ENCODE measurements at places on chromosomes 3 and 15.

GRCh38 chr3:57094575-57094974 is 34.1 kb downstream of the SPATA12 start:
- no peak for DNase-seq

DNA sequence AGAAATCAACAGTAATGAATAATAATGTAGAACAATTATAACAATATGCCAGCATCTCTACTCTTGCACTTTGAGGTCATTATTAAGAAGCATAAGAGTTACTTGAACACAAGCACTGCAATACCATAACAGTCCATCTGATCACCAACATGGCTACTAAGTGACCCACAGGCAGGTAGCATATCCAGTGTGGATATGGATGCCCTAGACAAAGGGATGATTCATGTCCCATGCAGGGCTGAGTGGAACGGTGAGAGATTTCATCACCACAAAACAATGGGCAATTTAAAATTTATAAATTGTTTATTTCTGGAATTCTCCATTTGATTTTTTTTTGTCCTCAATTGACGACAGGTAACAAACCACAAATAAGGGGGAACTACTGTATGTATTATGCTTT is 107.7 kb upstream of the TSC22D2 start:
- no peak for DNase-seq

DNA sequence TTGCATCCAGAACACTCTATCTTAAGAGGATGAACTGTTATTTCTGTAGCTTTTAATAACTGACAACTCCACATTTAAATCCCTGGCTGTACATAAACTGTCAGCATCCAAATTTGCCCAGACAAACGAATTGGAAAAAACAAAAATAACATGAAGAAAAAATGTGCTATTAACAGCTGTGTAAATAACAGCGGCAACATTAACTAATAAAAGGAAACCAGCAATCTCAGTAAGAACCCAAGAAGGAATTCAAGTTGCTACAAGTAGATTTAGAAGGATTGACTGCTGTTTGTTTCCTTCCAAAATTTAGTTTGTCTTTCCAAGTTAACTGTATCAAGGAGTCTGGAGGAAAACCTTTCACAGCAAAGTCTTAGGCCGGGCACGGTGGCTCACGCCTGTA is 550.6 kb upstream of the MDFIC2 start:
- no peak for DNase-seq

DNA sequence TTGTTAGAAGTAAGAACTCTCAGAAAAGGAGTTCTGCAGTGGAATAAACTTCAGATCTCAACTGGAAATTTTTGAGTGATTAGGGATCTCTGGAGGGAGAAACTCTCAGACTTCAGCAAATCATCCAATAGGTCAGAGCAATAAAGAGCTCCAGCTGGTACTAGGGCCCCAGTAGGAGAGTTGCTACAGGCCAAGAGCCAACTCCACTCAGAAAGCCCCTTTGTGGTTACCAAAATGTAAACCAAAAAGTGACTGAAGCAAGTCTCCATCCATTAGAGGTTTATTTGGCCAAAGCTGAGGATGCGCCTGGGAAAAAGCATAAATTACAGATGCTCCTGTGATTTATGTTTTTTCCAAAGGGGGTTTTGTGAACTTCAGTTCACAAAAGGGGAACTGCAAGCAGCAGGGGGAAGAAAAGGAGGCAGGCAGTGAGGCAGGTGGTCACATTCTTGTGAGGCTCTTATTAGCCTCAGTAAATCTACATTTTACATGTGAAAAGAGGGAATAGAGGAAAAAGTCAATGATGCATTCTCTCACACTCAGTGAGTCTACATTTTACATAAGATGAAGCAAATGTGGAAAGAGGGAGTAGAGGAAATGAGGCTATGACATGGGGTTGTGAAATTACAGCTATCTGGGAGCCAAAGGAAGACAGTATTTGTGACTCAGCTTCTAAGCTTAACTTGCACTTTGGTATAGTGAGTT is 92.4 kb upstream of the DAZL start:
- no peak for DNase-seq

- DNase-seq, result no peak
These were observed 272.3 kb upstream of the NECTIN3 start for GRCh38 chr3:110799271-110799670.

- DNase-seq, result peak; percentile 6
These were observed 39.5 kb upstream of the MGA start for GRCh38 chr15:41620536-41621199.

GRCh38 chr15:73518876-73519733 is 76.1 kb downstream of the REC114 start:
- DNase-seq, result no peak

DNA sequence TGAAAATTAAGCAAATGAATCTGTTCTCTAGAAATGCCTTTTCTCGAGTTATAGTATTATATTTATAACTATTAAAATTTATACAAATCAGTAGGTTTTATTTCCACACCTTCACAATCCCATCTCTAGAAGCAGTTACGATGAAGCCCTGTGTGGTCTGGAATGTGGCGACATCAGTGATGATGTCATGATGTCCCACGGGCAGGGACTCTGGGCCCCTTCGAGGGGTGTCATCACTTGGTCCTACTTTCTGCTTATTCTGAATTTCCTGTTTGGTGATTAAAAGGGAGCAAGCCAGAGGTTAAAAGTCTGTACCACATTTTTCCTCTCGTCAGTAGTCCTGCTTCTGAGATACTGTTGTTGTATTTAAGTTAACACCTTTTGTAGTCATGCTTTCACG is 67.4 kb downstream of the PIK3R4 start:
- no peak for DNase-seq

- DNase-seq, result no peak
These were observed 83.5 kb downstream of the C3orf70 start for GRCh38 chr3:185069037-185070030.

- DNase-seq, result no peak
These were observed 303.0 kb downstream of the RBMS3 start for GRCh38 chr3:29583861-29584260.

- no peak for DNase-seq
These were observed 1.7 kb downstream of the P2RY13 start for GRCh38 chr3:151327571-151328198.

- no peak for DNase-seq
These were observed 49.4 kb downstream of the ITGB5 start for GRCh38 chr3:124837730-124838186.

GRCh38 chr3:44076221-44076829 is 165.4 kb upstream of the TOPAZ1 start:
- no peak for DNase-seq

DNA sequence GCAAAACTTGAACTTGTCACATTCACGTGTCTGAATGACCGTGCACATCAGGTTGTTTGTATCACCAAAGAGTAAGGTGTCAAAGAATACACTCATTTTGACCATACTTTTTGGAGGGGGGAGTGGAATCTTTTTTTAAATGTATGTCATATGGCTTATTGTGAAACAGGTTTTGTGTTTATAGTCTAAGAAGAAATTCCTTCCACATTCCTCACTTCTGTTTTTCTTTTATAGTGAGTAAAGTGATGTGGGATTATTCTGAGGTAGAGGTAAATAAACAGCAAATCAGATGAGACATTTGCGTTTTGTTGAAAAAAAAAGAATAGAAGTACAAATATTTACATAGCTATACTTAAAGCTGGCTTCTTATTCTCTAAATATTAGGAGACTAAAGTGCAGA is 33.0 kb downstream of the SRP14 start:
- no peak for DNase-seq

DNA sequence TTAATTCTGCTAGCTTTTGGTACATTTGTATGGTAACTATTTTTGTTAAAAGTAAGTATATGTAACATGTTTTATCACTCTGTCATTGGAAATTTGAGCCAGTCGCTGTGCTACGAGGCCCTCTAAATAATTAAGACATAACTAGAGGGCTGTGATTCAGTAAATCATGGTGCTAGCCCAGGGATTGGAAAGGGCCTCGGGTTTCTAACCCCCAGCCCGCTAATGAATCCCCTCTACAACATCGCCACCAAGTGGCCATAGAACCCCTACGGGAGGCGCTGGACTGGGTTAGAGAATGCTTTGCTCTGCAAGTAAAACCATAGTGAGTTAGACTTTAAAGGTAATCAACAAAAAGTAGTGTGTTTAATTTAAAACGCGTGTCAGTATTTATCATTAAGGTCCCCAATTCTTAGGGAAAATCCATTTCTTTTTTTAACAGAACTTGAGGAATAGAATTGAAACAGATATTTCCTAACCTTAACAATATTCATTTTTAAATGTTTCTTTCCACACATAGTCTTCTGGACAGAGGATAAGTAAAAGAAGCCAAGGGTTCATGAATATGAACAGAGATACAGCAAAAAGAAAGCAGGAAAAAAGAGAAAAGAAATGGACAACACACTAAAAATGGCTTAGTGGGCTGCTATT is 744.7 kb downstream of the EPHA3 start:
- no peak for DNase-seq

All from stimulated activated CD8-positive, alpha-beta memory T cell treated with anti-CD3 and anti-CD28 coated beads, Interleukin-7, amount 100 ng/mL, for 1 hour (primary cell).